ENCODE measurements at places on chromosomes 4 and X. TPM values are rescaled to one million over a fixed set of nuclear protein-coding genes. Genes with fewer than 3 reads are reported as not detected.

Gene CYSLTR1
- 41.8 TPM for total RNA-seq

Gene ADAM29
- total RNA-seq = not detected

Gene EDA2R
- 2.3 TPM for total RNA-seq

Gene KCND1
- 4.2 TPM for total RNA-seq

Gene RASGEF1B
- 2.9 TPM for total RNA-seq

Gene DDX53
- not detected for total RNA-seq

Gene SSX4B
- total RNA-seq = not detected

Gene XKRX
- total RNA-seq = 0.12 TPM

All from activated naive CD4-positive, alpha-beta T cell treated with anti-CD3 and anti-CD28 coated beads, Interleukin-2, amount 10 ng/mL, durations not matched to agents 5 hours and 36 hours (primary cell).